ENCODE measurements at places on chromosomes 7 and 10.
A peak's percentile ranks its signal among the peaks of the same experiment; 100 is the strongest.

DNA sequence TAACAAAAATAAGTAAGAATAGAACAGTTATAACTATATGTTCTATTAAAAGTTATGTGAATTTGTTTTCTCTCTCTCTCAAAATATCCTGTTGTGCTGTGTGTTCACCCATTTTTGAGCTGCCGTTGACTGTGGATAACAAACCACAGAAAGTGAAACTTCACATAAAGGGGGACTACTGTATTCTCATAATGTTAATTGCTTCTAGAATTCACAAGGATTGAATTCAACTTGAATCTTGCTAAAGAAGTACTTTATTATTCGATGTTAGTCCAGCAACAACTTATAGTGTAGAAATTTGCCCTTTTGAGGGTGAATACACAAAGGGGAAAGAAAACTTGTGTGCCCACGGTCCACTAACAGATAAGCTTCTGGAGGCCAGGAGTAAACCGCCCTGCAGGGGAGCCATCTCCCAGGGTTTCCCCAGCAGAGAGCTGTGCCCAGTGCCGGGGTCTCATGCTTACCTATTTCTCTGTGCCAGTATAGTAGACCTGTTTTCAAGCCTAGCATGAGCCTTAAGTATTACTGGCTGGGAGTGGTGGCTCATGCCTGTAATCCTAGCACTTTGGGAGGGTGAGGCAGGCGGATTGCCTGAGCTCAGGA, 87.1 kb downstream of the KAT6B start:
- DNase-seq: no peak

DNA sequence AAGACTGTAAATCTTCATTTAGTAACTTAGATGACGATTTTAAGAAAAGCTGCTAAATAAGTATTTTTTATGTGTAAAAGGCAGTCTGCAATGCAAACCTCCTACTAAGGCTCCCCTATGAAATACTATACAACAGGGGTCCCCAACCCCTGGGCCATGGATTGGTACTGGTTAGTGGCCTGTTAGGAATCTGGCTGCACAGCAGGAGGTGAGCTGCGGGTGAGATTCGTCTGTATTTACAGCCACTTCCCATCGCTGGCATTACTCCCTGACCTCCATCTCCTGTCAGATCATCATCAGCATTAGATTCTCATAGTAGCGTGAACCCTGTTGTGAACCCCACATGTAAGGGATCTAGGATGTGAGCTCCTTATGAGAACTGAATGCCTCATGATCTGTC, 580.4 kb downstream of the MAGI2 start:
- no peak for DNase-seq

DNA sequence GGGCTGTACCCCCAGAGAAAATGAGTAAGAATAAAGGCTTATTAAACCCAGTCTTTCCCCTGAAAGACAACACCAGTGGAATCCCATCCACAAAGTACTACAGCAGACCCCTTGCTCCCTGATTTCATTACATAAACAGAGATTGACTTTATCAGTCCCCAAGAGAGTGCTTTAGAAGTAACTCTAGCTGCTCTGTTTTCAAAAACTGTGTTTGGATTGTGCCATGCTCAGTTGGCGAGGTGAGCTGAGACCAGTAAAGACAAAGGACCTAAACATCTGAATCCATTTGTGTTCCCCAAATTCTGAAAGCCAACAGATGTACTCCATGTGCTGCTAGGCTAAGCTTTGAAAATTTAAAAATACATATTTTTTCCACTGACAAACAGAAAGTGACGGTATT, 127.0 kb downstream of the ATE1 start:
- no peak for DNase-seq

- peak; percentile 64 for DNase-seq
Observed at GRCh38 chr7:30445770-30446169, 32.8 kb downstream of the NOD1 start.

DNA sequence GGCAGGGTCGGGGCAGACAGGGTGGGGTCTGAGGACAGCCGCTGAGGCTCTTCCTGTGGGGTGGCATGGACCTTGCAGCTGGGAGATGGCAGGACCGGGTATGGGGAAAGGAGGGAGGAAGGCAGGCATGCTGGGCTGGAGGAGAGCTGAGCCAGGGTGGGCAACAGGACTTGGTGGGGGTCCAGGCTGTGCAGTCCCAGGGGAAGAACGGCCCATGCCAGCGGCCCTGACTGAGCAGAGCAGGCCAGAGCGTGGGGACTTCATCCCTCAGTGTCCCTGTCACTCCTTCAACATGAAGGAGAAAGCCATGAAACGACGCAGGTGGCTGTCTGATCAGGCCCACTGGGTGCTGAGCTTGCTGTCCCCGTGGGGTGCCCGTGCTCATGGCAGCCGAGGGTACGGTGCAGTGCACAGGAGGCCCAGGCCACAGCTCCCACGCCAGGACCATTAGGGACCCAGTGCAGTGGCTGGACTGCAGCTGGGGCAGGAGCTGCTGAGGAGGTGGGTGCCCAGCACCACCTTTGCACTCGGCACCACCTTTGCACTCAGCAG, 519.6 kb downstream of the PTPRN2 start:
- no peak for DNase-seq

GRCh38 chr10:108360187-108360586, 1195.7 kb upstream of the SORCS1 start:
- DNase-seq: no peak

- no peak for DNase-seq
Observed at GRCh38 chr10:44240584-44241205, 144.2 kb downstream of the CXCL12 start.

DNA sequence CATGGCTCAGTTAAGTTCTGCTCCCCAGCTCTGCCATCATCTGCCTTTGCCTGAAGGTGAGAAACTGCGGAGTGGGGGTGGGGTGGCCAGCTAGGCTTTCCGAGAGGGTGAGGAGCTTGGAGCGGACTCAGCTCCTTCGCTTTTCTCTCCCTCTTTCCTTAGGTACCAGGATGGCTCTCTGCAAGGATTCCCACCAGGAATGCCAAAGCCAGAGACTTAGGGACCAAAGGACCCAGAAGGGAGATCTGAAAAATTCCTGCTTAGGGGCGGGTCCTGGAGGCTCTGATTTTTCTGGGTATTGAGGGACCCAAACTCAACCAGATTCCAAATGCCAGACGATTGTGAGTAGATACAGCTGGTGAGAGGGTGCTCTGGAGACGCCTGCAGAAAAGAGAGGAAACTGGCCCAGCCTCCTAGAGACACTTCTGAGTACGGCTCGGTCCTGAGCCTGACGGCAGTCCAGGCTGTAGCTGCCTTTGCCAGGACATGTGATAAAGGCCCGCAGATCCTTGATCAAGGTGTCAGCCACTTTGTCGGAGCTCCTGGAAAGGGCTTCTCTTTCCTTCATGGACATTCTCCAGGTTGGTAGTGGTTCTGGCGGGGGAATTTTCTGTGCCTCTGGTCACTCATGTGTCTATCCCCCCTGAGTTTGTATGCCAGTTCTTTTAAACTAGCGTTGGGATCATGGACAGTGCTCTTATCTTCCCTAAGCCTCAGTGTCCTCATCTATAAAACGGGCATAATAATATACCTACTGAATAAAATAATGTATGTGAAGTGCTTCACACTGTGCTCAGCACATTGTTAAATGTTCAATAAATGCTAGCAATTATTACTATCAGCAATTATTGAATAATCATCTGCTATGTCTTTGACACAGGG, 42.5 kb upstream of the BTRC start:
- DNase-seq: no peak

GRCh38 chr10:116272440-116273283, at the start of gene GFRA1:
GFRA1 (minus strand) TSS chr10:116273206; CDS start chr10:116272029, 1,177 bp downstream.
- no peak for DNase-seq
